ENCODE measurements at places on chromosomes 5 and 9. TPM values are rescaled to one million over a fixed set of nuclear protein-coding genes. Genes with fewer than 3 reads are reported as not detected.

LTC4S gene
- polyA plus RNA-seq, result 4.2 TPM

SLC1A3 gene
- 14.5 TPM for polyA plus RNA-seq

BDP1 gene
- polyA plus RNA-seq, result 23.1 TPM

ANKRD34B gene
- 0.44 TPM for polyA plus RNA-seq

TRIM32 gene
- polyA plus RNA-seq, result 13.7 TPM

INSL6 gene
- 0.25 TPM for polyA plus RNA-seq

PCDHGB6 gene
- 4.5 TPM for polyA plus RNA-seq

IL3 gene
- polyA plus RNA-seq, result not detected

KIF4B gene
- polyA plus RNA-seq, result 0.12 TPM

C8G gene
- 0.86 TPM for polyA plus RNA-seq

NR3C1 gene
- polyA plus RNA-seq, result 65.7 TPM

C9orf50 gene
- polyA plus RNA-seq, result not detected

TMEM215 gene
- 0.60 TPM for polyA plus RNA-seq

KCTD16 gene
- polyA plus RNA-seq, result 0.13 TPM

CARTPT gene
- not detected for polyA plus RNA-seq

PCDHB15 gene
- polyA plus RNA-seq, result 6.4 TPM

F2RL2 gene
- polyA plus RNA-seq, result 0.99 TPM

GLRA1 gene
- polyA plus RNA-seq, result not detected

ABLIM3 gene
- polyA plus RNA-seq, result 126 TPM

SAXO1 gene
- polyA plus RNA-seq, result 0.08 TPM

REEP2 gene
- 14.2 TPM for polyA plus RNA-seq

OBP2B gene
- polyA plus RNA-seq, result not detected

GNA14 gene
- polyA plus RNA-seq, result 4.6 TPM

PAPPA gene
- polyA plus RNA-seq, result 0.34 TPM

KIF20A gene
- 29.1 TPM for polyA plus RNA-seq

NDUFAF2 gene
- 30.6 TPM for polyA plus RNA-seq

HRH2 gene
- polyA plus RNA-seq, result 1.00 TPM

CAPSL gene
- not detected for polyA plus RNA-seq

SLC9A3 gene
- polyA plus RNA-seq, result 8.2 TPM

BARX1 gene
- not detected for polyA plus RNA-seq

IFNB1 gene
- polyA plus RNA-seq, result not detected

DCTN4 gene
- polyA plus RNA-seq, result 40.5 TPM

TEX48 gene
- polyA plus RNA-seq, result not detected

SLC35A4 gene
- polyA plus RNA-seq, result 55.8 TPM

QSOX2 gene
- 7.0 TPM for polyA plus RNA-seq

PCDHB4 gene
- 2.4 TPM for polyA plus RNA-seq

CDX1 gene
- 0.12 TPM for polyA plus RNA-seq

FCN1 gene
- polyA plus RNA-seq, result 6.2 TPM

GRPEL2 gene
- polyA plus RNA-seq, result 15.8 TPM

AOPEP gene
- 47.4 TPM for polyA plus RNA-seq
